ENCODE measurements at places on chromosomes 7 and 10.

DNA sequence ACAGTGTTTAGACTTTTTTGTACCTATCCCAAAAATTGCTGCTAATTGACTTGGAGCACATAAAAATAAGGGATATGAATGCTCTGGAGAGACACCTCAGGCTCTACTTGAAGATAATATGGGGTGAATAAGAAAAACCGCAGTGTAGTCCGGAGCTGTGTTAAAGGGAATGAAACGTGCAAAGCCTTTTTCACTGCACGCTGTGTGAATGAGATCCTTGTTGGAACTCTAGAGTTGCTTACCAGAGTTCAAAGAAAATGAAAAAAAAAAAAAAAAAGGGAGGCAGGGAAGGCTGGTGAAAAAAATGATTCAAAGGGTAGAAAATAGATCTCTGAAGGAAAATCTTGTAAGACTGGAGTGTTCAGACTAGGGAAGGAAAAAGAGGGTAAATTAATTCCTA, 226.6 kb downstream of the LRMDA start:
- DNase-seq: no peak

DNA sequence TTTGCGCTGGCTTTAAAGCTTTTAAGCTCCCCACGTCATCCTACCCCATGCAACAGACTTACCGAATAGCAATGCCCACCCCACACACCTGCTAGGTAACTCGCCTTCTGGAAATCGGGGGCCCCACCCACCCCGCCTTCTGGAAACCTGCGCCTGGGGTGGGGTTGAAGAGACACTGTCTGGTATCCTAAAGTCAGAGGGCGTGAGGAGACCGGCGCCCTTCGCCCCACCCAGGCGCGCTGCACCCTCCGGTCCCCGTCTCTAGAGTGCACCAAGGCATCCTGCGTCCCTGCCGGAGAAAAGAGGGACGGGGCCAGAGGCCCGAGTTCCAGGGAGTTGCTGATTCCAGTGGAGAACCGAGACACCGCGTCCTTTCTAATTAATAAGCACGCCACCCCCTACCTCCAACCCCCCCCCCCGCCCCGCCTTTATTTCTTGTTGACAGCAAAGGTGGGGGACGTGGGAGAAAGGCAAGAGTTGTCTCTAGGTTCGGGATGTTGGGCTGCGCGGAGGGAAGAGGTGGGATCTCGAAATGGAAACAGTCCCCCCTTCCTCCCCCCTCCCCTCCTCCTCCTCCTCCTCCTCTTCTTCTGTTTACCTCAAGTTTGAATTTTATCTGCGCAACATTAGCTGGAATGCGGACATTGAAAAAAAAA, 220.9 kb upstream of the MKLN1 start:
- peak; percentile 54 for DNase-seq

- no peak for DNase-seq
These were observed 17.8 kb upstream of the GPAM start for GRCh38 chr10:112201334-112201733.

DNA sequence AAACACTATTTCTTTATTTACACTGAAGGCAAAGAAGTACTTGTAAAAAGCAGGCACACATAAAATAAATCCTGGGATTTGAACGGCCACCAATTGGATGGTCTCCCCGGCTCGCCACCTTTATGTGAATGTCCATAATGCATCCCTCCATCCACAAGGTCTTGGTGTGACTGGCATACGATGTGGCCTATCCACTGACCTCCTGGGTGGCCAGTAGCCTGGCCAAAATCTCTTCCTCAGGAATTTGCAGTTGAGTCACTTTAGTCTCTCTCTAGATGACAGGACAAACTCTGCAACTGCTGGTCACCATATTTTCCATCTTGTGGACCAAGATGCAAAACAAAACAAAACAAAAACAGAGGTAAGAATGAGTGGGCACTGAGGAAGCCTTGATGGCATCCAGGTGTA, 39.1 kb downstream of the CDK1 start:
- DNase-seq: no peak

GRCh38 chr10:51788273-51788672, 88.9 kb upstream of the CSTF2T start:
- no peak for DNase-seq

- DNase-seq: no peak
These were observed 5.9 kb upstream of the MYPN start for GRCh38 chr10:68103261-68103878.

GRCh38 chr10:20596911-20597310, 300.2 kb downstream of the NEBL start:
- DNase-seq: no peak

DNA sequence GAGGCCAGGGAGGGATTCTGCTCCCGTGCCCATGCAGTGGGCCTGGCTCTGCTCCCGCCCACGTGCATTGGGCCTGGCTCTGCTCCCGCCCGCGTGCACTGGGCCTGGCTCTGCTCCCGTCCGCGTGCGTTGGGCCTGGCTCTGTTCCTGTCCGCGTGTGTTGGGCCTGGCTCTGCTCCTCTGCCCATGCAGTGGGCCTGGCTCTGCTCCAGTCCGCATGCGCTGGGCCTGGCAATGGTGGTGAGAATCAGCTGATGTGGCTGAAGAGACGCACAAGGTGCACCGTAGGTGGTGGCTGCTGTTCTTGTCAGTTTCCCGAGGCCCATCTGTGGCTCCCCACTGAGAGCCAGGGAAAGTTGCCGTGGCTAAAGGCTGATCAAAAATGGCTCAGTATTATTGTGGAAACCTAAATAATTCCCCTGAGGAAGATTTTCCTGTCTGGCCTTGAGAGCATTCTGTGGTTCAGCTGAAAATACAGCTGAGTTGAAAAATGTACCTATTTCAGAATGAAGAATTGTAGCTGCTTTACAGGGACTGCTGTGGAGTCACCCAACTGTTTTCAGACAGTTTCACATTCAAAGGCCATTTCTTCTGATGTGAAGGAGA, 572.4 kb downstream of the GLRX3 start:
- DNase-seq: no peak

DNA sequence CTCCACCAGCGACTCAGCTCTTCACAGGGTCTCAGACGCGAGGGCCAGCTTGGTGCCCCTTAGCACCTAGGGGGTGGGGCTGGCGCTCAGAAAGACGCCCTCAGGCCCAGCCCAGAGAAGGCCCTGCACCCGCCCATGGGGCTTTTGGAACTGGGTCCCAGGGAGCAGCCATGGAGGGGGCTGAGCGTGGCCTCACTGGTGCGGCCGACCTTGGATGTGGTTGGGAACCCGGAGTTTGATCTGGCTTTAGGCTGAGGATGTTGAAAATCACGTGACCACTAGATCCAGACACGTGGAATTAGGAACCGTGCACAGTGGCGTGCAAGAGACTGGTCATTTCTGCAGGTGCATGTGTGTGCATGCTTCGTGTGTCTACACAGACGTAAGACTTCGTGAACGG, 185.4 kb downstream of the DNAJB6 start:
- no peak for DNase-seq

DNA sequence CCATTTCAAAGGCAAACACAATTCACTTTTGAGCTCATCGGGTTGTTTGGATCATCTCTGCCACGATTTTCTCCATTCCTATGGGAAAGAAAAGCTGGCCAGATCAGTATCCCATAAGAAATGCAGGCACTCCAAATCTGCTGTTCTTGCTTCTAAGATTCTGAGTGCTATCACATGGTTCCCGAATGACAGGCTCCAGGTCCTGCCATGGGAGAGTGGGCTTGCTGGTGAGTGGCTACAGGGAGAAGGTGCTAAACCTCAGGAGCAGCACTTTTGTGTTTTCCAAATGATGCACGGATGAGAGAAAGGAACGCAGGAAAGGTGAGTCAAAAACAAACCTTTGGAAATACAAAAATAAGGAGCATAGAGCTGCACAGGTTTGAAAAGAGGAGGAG, 32.1 kb downstream of the MTURN start:
- no peak for DNase-seq

Measured in hypothalamus (tissue), 51 donors.